Activated CD4-positive, alpha-beta T cell treated with anti-CD3 and anti-CD28 coated beads for 48 hours (primary cell): ENCODE measurements at places on chromosomes 4 and X.

- DNase-seq: no peak
These were observed 25.7 kb downstream of the ACSL4 start for GRCh38 chrX:109707319-109707718.

DNA sequence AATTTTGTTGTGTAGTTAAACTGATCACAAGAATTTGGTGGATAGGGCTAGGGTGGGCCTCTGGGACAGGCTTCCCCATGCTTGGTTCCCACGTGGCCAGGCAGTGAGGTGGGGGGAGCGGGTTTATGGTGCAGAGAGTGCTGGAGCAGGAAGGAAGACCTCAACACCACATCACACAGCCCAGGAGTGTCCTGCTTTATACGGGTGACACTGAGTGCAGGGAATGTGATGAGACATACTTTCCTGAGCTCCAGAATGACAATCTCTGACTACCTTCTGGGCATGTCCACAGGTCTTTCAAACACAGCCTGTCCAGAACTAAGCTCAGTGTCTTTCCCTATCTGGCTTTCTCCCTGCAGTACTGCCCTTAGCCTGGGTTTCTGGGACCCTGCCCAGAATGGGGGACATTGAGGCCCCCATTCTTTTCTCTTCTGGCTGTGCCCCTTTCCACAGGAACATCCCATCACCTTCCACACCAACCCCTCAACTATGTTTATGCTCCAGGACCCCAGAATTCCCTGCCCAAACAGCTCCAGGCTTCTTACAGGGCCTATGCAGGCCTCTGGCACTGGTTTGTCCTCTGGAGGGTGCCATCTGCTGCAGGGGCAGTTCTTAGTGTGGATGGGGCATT lies 36.5 kb upstream of the RASL11B start:
- no peak for DNase-seq

DNA sequence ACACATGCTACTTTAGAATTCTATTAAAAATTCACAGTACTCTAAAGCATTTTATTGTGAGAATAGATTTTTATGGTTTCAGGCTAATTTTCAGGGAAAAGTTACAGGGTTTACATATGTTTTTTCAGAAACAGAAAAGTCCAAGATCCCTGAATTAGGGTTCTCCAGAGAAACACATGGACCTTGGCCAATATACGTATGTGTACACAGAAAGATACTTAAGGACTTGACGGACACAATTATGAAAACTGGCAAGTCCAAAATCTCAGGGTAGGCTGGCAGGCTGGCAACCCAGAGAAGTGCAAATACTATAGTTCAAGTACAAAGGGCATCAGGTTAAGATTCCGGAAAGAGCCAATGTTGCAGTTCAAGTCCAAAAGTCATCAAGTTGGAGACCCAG lies 1897.8 kb upstream of the PCDH10 start:
- DNase-seq: no peak

DNA sequence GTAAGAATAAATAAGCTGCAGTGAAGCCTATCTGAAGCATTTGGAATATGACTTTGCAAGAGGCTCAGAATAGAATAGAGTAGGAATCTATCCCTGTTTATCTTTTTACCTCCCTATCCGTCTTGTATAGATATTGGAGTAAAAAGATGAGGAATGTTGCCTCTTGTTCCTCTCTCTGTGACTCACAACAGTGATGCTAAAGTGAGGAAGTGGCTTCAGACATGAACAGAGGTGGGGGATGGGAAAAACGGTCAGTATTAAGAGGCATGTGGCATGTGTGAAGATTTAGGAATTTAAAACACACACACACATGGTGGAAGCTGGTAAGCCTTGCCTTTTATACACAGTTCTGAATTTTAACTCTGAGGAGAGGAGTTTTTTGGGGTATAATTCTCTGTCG lies 3.8 kb upstream of the DCAF4L1 start:
- DNase-seq: no peak

- peak; percentile 4 for DNase-seq
These were observed 593 bp downstream of the NPY1R start for GRCh38 chr4:163331629-163332376.

- no peak for DNase-seq
These were observed 61.2 kb upstream of the STX18 start for GRCh38 chr4:4603067-4603466.

- DNase-seq: no peak
These were observed 14.3 kb downstream of the FABP2 start for GRCh38 chr4:119307606-119308005.

- DNase-seq: no peak
These were observed 195.0 kb upstream of the LDB2 start for GRCh38 chr4:17093481-17093880.

DNA sequence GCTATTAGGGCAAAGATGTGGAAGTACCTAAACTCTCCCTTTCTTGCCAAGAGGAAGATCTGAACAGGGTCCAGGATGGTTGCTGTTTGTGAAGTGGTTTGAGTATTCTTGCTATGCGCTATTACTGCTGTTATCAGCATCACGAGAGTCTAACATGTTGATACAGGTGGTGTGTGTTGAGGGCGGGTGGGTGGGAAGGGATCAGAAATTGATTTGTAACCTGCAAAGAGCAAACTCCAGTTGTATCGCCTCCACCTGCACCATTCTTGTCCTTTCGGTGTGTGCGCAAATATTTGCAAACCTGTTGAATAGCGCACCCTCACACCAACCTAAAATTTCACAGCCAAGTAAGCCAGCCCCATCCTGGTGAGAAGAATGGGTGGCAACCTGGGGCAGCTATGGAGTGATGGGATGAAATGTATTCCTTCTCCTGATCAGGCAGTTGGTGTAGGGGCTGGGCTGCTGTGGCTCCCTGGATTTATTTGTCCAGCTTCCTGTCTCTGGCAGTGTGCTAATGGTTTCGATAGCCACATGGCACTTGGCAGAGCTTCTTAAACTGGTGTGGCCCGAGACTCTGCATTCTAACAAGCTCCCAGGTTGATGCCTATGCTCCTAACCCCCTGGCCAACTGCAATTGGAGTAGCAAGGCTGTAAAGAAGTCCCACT lies 102.6 kb upstream of the SCML1 start:
- no peak for DNase-seq

- DNase-seq: no peak
These were observed 8.7 kb downstream of the EGF start for GRCh38 chr4:109921384-109921808.

DNA sequence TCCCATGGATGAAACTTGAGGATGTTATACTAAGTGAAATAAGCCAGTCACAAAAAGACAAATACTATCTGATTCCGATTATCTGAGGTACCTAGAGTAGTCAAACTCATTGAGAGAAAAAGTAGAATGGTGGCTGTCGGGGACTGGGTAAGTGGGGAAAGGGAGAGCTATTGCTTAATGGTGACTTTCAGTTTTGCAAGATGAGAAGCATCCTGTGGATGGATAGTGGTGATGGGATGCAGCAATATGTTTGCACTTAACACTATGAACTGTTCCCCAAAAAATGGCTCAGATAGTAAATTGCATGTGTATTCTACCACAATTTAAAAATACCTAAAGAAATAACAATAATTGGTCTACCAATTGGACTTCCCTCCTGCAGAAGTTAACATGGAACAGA lies 181.5 kb downstream of the SHROOM3 start:
- no peak for DNase-seq

- no peak for DNase-seq
These were observed 41.8 kb upstream of the STOX2 start for GRCh38 chr4:183863155-183863825.

DNA sequence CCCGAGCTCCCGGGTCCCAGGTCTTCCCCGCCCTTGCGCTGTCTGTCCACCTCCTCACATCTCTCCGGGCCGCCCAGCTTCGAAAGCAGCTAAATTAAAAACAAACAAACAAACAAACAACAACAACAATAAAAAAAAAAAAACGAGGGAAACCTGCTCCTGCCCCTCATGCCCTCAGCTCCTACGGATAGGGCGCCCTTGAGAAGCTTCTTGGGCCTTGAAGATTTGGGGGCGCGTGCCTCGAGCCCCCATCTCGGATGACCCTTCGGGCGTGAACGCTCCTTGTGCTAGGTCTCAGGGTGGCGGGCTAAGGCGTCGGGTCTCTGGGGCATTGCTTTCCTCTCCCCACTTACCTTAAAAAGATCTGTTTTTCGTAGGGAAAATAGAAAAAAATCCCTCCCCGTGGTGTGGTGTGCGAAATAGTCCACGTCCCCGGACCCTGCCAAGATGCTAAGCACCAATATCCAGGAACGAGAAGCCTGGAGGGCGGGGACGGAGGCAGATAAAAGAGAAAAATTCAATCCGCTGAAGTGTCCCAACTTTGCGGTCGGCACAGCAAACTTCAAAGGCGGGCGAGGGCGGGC lies 603 bp downstream of the NDNF start:
- DNase-seq: no peak

DNA sequence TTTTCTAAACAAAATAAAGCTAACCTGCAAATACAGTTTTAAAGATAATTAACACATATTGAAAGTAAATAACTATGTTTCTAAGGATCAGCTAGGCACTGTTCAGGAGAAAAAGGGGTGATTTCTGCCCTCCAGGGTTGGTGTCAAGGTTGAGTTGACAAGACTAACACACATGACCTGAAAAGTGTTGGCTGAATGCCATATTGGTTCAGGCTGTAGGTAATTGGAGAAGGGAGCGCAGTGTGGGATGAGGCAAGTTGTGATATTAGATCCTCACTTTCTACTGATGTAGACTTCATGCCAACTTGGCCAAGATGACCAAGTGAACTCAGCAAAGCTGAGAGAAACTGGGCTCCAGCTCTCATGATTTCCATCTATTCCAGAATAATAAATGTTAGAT lies 42.2 kb downstream of the PPM1K start:
- DNase-seq: no peak
